ENCODE measurements at places on chromosomes 3 and 15.

DNA sequence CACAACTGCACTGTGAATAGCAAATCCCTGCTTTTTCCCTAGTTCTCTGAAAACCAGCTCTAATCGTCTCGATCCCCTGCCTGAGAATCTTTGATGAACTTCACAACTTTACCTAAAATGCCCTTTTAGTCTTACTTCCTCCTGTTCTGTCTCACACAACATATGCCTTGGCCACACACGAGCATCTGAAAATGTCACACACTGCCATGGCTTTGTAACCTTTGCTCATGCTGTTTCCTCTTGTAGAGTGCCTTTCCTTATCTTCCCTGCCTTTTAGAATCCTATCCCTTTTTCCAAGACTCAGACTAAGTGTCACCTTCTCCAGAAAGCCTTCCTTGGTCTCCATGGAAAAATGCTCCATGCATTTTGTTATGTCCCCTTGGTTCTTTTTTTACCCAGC, 71.4 kb upstream of the HACD2 start:
- no peak for DNase-seq

- peak; percentile 24 for DNase-seq
Measured at GRCh38 chr3:125512135-125512920, 7.7 kb downstream of the SNX4 start.

DNA sequence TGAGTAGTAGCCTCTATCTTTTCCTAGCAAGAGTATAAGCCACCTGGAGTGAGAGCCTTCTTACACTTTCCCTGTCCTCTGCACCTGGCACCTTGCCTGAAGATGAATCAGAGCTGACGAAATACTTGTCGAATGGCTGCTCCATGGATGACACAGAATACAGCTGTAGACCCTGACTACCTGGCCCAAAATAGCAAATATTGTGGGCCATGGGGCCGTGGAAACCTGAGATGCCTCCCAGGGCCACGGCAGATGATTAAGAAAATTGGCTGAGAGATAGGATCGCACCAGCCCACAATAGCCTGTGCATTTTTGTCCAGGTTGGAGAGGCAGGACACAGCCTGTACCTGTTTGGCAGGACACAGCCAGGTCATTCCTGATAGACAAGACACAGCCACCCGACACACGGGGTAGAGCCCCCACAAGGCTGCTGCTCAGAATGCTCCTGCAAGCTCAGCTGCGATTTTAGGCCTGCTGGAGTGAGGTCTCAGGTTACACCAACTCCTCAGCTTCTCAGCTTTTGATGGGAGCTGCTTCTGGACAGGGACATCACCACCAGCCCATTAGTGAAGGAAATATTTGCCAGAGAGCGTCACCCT, 22.9 kb upstream of the TPM1 start:
- DNase-seq: no peak

GRCh38 chr15:35055416-35056105, 29.5 kb downstream of the NANOGP8 start:
- DNase-seq: no peak

DNA sequence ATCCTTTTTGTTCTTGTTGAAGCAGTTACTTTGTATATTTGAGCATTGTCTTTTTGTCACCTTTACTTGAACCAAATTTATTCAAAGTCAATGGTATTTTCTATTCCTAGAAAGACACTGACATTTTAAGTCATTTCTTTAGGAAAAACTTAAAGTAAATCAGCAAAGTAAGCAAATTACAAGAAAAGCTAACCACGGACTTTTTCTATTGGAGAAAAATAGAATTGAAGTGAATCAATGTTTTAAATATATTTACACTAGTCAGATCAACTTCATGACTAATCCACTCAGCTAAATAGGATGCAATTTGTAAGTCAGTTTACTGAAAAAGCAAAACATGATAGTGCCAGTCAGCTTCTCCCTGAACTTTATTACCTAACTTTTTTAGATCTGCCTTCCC, 733.8 kb upstream of the ALCAM start:
- DNase-seq: no peak

- no peak for DNase-seq
Measured at GRCh38 chr3:101229681-101230080, 90.7 kb downstream of the IMPG2 start.

GRCh38 chr15:68279779-68280753, 2.5 kb downstream of the FEM1B start:
- peak; percentile 27 for DNase-seq

DNA sequence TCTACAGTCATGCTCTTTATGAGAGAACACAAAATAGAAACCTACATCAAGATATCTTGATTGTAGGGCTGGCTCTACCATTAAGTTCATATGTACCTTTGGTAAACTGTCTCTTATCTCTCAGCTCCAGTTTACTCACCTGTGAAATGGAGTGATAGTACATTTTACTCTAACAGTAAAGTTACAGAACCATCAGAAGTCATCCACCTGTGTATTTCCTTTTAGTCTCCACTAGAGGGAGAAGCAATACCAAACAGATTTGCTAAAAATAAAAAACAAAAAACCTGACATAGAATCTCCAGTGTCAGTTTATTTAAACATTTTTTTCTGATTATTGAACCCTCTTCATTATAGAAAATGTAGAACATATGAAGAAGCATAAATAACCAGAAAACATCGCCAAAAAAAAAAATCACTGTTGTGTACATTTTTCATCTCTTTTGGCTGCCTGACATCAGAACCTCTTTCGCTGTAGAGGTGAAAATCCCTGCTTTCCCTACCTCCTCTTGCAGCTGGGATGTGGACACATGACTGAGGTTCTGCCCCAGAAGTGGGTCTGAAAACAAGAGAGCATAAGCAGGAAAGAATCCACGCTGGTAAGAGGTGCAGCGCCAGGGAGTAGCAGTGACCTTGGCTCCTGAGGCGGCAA, 48.7 kb upstream of the WDR72 start:
- DNase-seq: peak; percentile 9

DNA sequence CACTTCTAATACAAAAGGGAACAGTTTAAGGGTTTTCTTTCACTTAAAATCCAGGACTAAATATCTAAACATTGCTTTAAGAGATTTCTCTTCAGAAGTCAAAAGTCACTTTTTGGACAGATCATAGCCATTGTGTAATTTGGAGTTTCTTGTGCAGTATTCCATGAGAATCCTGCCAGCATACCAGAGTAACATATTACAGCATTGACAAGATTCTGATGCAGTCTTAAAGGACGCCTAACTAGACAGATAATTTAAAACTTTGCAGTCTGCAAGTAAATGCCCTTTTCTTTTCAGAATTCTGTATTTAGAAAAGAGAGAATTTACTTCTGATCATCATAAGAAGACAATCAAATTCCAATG, 17.5 kb upstream of the IGSF10 start:
- no peak for DNase-seq

DNA sequence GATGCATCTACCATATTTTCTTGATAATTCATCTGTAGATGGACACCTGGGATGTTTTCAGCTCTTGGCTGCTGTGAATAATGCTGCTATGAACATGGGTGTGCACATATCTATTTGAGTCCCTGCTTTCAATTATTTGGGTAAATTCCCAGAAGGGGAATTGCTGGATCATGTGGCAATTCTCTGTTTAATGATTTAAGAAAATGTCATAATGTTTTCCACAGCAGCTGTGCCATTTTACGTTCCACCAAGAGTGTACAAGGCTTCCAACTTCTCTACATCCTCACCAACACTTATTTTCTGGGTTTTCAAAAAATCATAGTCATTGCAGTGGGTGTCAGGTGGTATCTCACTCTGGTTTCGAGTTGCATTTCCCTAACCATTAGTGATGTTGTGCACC, 64.4 kb downstream of the NSMCE3 start:
- DNase-seq: no peak

DNA sequence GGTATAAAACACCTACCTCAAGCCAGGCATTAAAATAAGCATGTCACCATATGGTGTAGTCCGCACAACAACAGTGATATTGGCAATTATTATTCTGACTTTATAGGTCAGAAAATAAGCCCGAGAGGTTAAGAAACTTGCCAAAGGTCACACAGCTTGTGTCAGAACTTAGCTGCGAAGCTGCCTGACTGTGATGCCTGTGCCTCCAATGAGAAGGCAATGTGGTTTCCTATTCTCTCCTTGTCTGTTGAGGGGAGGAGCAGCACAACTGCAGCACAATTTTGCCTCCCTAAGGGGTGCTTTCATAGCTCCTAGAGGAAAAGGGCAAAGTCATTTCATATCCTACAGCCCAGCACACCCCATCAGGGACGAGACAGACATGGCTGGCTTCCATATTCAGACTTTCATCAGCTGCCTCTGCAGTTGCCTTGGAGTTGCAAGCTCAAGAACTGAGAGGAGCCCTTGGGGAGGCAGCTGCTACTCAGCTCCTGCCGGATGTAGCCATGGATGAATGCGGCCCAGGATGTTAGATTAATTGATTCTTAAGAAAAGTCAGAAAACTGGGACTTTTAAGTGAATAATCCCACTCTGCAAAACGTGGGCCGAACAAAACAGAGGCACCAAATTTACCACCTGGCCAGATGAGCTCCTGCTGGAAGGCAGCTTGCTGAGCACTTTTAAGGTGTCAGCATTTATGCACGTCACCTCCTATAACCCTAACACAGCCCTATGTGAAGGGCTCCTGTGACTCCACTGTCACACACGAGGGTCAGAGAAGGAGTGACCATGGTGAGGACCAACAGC, 38.5 kb downstream of the MYO5C start:
- peak; percentile 71 for DNase-seq

GRCh38 chr15:101062471-101063171, 143.5 kb downstream of the LRRK1 start:
- DNase-seq: no peak

- DNase-seq: no peak
Measured at GRCh38 chr3:143224716-143225115, 105.1 kb downstream of the CHST2 start.

DNA sequence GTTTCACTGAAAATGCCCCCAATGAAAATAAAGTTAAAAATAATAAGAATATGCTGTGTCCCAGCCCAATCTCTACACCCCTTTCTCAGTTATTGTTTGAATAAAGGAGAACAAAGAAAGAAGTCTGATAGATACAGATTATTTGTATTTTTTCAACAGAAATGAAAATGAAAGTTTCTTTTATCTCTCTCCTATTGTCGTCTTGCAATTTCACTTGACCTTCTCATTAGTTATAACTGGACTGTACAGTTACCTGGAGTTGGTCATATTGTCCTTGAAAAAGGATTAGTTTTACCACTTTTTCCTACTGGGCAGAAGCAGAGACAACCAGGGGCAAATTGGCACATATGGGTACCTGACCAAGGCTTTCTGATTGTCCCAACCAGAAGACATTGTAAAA, 440.0 kb downstream of the PDCD6IP start:
- DNase-seq: no peak

DNA sequence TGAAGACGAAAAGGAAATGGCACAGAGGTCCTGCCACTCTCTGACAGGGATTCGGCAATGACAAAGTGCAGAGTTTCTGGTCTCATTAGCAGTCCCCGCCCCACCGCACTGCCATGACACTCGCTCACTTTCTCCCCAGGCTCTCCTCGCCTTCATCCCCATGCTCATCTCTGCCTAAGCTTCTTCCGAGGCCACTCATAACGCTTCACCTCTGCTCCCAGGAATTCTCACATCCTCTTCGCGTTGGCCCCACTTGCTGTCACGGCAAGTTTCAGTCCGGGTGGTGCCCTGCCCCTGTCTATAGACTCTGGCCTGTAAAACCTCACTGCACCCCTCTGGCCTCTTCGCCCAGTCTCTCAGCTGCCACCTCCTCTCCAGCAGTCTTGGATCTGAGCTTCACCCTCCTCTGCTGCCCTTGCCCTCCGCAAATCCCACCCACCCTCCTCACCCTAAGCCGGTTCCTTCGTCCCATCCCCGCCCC, 654 bp downstream of the RUBCN start:
- DNase-seq: peak; percentile 73

- no peak for DNase-seq
Measured at GRCh38 chr15:63758341-63758740, 75.4 kb downstream of the HERC1 start.

DNA sequence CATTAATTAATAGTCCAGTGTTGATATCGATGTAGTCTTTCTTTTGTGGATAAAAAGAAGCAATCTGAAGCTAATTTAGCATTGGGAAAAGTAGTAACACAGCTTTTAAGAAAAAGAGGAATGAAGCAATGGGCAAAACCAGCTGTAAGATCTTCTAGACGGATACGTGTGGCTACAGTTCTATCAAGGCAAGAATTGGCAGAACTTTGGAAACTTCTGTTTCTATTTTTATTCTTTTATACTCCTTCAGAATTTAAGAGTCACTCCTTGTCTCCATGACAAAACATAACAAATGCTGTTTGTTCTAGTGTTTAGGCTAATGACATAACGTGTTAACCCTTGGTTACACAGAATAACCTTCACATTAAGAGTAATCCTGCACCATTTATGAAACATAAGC, 289.2 kb downstream of the ROBO2 start:
- no peak for DNase-seq

- no peak for DNase-seq
Measured at GRCh38 chr15:72304596-72304995, 15.4 kb downstream of the CELF6 start.

All from NCI-H82 (cell line).